NCI-H1417 (cell line): ENCODE measurements at places on chromosomes 6 and 20.
A peak's percentile ranks its signal among the peaks of the same experiment; 100 is the strongest.

DNA sequence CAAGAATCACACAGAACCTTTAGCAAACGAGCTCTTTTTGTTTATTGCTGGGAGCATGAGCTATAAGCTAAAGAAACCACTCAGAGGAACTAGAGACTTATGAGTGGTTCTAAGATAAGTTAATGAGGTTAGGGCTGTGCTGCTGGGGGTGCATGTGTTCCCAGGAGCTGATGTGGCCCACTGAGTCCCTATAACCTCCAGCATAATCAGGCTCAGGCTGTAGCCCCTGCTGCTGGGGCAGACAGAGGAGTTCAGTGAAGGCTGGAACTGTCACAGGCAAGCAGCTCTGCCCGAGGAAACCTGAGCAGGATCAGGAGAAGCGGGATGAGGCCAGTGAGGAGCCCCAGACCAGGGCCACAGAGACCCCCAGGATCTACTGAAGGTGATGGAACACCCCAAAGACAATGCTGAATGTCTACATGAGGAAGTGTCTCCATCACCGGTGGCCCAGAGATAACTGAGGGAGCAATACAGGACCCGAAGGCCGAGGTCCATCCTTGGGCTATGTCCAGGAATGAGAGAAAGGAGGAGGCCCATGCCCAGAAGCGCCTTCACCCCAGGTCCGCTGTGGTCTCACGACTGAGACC lies 17.3 kb downstream of the TUBB2B start:
- DNase-seq: no peak

DNA sequence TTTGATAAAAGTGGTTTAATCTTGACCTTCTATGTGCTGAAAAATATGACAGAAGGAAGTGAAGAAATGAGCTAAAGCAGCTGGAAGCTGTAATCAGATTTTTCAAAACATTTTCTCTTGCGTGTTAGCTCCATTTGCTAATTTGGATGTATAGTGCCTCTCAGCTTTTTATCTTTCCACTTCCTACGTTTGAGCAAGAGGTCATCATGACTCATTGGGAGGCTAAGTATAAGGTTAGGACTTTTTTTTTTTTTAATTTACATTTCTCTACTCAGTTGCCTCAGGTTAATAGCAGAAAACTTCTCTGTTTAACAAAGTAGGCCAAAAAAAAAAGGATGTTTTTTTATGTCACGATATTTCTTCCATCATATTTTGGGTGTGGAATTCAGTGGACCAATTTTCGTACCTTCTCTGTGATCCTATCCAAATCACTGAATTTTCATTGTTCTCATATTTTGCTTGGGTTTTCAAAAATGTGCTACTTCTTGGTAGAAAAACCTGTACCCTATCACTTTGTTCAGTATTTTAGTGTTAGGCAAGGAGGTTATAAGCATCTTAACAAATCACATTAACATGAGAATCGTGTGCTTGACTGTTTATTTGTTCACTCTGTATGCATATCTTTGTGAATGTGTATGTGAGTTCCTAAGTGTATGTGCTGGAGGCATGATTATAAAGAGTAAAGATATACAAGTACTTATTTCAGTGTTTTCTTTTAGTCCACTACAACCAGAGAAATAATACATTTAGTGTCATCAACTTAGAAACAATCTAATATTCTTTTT lies 1028.3 kb upstream of the EYS start:
- DNase-seq: no peak

- DNase-seq: no peak
Measured at GRCh38 chr6:98039904-98040607, 757.0 kb upstream of the MMS22L start.

- no peak for DNase-seq
Measured at GRCh38 chr20:58714923-58715351, 22.3 kb downstream of the NPEPL1 start.

DNA sequence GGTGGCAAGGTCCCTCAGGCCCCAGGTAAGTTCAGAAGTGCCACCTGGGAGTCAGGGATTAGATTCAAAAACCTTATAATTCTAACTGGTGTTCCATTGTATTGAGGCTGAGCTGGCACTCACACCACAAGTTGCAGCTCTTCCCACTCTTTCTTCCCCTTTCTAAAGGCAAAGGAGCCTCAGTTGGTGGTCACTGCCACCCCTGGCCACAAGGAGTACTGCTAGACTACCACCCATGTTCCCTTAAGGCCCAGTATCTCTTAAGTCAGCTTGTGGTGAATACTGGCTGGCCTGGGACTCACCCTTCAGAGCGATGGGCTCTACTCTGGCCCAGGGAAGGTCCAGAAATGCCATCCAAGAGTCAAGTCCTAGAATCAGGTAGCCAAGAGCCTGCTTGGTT lies 421.1 kb upstream of the KHDRBS2 start:
- no peak for DNase-seq

GRCh38 chr6:30711758-30712380 lies 5.2 kb downstream of the MDC1 start:
- no peak for DNase-seq

DNA sequence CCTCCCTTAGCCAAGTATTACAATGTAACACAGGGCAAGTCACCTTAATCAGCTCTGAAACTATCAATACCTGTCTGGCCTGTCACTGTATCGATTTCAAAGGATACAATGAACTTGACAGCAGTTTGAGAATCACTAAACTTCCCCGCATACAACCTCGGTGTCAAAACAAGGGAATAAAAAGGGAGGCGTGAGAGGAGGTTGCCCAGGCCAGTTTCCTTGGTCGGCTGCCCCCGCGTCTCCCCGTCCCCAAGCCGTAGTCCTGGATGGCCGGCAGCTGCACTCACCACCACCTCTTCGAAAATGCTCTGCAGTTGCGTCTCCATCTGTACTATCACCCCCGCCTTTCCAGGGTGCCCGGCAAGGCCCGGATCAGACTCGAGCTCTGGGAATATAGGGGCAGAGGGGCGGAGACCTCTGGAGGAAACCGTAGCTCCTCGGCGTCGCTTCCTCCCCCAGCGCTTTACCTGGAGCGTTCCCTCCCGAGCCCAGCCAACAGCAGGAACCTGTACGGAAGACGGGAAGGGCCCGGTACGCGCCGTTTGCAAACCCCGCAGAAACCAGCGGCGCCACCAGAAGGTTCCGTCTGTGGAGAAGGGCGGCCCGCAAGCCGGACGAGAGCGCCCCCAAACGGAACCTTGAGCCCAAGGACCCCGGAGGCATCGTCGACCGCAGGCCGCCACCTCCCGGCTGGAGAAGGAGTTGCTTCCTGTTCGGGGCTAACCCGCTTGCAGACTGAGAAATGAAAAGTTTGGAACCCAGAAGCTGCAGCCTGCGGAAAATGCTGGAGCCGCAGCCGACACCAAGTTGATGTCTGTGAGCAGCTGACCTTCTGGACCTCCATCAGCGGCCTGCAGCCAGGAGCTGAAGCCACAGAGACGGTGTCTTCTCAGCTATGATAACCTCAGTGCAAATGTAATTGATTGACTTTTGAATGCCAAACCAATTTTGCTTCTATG lies at the start of gene MED23:
Gene MED23, minus strand, starts transcription at position 519 of the 959 bp plus-strand sequence. Its CDS starts 193 bp downstream, at position 326.
- peak; percentile 97 for DNase-seq

DNA sequence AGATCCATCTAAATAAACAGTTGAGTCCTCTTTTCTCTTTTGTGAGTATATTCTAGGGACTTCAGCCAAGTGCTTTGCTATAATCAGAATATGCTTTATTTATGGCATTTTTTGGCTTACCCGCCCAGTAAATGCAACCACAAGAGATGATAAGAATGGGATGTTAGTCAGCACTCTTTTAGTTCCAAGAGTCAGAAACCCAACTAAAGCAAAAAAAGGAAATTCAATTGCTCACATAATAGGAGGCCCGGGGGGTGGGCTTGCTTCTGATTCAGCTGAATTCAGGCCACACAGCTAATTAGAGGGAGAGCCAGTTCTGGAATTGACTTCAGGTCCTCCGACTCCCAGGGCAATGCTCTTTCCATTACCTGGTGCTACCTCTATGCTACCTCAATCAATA lies 250.6 kb downstream of the FARS2 start:
- DNase-seq: no peak

- DNase-seq: peak; percentile 30
Measured at GRCh38 chr6:145067430-145067829, 667.9 kb downstream of the EPM2A start.

DNA sequence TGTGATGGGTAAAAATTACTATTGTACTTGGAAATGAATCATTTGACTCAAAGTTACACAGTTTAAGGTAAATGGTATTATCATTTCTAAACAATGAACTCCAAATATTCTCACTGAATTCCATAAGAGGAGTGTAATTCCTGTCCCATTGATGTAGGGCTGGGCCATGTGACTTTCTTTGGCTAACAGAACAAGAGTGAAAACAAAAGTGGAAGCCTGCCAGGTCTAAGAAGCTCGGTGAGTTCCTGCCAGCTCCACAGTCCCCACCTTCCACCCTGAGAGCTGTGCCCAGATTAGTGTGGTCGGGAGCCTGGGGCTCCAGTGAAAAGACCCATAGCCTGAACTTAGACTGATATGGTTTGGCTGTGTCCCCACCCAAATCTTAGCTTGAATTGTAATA lies 24.6 kb downstream of the TBXT start:
- DNase-seq: no peak

GRCh38 chr6:126698732-126699240 lies 358.9 kb downstream of the CENPW start:
- DNase-seq: peak; percentile 12

DNA sequence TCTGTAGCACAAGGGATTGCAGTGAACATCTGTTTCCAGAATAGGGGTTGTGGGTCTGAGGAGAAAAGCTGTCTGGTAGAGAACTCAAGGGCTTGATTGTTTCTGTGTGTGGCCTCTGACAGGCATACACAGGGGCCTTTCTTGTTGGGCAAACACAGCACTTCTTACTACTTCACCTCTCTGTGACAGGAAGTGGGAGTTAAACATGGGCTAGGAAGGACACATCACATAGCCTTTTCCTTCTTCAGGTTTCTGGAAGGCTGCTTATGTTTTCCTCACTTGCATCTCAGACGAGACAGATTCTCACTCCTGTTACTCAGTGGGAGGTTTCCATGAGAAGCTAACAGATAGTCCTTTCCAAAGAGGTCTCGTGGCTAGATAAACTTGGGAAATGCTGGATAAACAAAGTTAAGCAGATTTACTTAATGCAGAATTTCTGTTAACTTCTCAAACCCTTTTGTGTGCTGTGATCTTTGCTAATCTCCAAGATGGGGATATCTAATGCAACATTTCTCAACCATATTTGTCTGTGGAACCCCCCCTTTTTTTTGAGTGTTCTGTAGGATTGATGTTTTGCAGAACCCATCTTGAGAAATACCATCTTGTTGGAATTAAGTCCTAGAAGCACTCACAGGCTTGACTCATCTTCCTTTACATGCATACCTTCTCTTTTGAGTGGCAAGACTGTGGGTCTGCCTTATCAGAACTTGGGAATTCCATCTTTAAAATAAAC lies 41.9 kb upstream of the RNF8 start:
- DNase-seq: no peak

- DNase-seq: peak; percentile 58
Measured at GRCh38 chr6:149884215-149884614, 13.7 kb downstream of the RAET1E start.

DNA sequence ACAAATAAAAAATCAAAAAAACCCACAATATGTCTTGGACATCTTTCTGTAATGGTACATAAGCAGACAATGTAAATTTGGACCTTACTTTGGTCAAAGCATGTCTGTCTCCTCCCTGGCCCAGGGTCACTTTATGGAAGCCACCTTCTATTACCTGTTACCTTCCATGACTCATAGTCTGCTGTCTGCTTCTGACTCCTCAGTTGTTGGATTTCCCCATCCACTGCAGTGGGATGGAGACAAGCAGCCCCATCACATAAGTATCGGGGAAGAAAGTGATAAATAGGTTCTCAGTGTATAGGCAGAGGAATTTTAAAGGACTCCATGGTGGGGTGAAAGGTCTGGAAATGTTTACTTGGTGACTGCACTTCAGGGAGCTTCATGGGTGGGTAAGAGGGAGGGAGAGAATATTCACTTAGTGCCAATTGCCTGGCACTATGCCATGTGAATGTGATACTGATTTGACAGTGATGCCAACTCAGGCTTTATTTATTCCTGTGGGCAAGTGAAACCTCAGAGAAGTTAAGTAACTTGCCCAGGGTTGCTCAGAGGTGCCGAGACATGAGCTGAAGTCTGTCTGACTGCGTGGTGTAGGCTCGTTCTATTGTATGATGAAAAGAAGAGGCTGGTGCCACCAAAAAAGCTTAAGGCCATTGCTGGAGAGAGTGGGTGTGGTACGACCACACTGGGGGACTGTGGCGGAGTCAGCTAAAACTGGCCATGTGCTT lies 175.6 kb upstream of the RNF24 start:
- DNase-seq: no peak

DNA sequence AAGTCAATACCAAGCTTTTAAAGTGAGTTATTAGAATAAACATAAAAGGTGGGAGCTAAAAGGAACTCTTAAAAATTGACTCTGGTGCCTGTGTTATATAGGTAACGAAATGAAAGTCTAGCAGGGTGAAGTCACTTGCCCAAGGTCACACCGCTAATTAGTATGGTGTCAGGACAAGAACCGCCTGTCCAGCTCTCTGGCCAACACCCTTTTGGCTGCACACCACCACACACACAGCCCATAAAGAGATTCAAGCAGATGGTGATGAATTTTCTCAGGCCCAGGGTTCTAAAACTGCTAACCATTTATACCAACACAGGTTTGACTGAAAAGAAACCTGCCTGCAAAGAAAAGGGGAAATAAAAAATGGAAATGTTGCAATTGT lies 20.2 kb downstream of the GFOD1 start:
- no peak for DNase-seq

DNA sequence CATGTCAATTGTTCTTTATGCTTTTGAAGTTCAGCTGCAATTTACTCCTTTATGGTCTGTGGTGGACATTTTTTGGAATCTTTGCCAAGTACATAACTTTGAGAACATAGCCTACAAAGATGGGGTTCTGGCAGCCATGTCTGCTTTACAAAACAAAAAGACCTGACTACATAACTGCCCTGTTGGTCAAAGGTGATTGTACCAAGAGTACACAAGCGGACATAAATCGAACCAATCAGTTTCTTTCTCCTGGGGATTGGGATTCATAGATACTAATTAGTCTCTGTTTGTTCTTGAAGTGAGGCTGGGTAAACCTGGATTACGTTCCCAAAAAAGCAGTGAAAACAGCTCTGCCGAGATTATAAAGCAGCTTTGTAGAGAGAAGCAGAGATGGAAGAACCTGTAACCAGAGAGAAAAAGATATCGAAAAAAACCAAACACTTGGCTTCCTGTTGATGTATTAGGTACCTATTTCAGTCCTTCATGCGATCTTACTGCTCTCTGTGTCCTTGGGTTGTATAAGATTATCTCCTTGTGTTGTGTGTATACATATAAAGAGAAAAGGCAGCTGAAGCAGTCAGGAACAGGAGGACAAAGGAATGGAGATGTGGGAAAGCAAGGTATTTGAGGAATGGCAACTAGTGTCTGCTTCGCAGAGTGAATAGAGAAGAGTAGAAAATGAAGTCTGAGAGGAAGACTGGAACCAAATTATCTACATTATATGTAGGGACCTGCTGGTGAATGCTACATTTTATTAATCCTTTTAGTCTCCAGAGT lies 2.7 kb upstream of the ZFAND3 start:
- DNase-seq: peak; percentile 32

DNA sequence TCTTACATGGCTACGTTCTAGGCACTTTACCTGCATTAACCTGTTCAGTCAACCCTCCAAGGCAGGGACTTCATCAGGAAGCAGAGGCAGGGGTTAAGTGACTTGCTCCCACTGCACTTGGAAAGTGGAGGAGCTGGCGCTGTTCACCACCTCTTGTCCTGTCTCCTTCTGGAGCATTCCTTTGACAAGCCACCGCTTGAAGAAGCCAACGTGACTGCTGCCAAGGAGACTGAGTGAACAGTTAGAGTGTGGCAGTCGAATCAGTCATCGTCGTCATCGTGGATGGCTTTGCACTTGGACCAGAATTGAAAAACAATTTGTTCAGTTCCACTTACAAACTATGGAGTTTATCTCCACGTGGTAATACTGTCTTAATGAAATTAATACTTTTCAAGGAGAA lies 60.9 kb downstream of the TULP4 start:
- no peak for DNase-seq

GRCh38 chr6:108872141-108872557 lies 23.9 kb downstream of the ARMC2 start:
- no peak for DNase-seq
